ENCODE measurements at places on chromosomes 5 and 9.

- DNase-seq: no peak
These were observed 74.9 kb upstream of the OTULINL start for GRCh38 chr5:14506661-14507060.

- DNase-seq: no peak
These were observed 21.0 kb upstream of the ERAP2 start for GRCh38 chr5:96855031-96855872.

- no peak for DNase-seq
These were observed 88.3 kb downstream of the PIK3R1 start for GRCh38 chr5:68303754-68304420.

GRCh38 chr5:127041571-127041970, 11.2 kb upstream of the MARCHF3 start:
- DNase-seq: peak; percentile 31

DNA sequence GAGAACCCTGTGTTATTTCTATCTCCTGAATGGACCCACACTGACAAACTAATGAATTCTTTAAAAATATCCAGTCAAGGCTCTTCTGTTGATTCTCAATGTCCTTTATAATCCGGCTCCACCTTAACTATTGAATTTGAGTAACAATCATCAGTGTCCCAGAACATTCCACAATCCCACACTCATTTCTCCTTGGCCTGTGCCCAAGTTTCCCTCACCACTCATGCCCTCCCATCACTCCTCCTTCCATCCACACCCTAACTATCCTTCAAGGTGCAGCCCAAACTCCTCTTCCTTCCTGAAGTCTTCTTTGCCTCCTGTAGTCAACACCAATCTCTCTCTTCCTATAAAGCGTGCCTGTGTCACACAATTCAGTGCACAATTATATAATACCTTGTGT, 106.1 kb downstream of the NUDT12 start:
- no peak for DNase-seq

GRCh38 chr9:88173378-88173999, 35.2 kb upstream of the SPATA31C2 start:
- DNase-seq: peak; percentile 61

DNA sequence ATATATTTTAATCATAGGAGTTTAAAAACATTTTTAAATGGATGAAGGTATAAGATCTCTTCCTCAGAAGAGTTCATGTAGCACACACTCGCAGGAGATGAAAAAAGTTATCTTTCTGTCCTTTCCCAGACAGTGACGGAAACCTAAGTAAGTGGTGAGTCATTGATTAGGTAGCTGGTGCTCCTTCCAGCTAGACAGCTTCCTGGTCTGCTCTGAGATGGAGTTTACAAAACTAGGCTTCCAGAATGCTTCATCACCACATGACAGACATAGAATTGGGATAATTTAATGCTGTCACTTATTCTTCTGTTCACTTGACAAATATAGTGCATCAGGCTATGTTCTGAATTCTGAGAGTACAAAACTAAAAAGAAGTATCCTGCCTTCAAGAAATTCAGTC, 2393.0 kb upstream of the C9orf72 start:
- DNase-seq: no peak

DNA sequence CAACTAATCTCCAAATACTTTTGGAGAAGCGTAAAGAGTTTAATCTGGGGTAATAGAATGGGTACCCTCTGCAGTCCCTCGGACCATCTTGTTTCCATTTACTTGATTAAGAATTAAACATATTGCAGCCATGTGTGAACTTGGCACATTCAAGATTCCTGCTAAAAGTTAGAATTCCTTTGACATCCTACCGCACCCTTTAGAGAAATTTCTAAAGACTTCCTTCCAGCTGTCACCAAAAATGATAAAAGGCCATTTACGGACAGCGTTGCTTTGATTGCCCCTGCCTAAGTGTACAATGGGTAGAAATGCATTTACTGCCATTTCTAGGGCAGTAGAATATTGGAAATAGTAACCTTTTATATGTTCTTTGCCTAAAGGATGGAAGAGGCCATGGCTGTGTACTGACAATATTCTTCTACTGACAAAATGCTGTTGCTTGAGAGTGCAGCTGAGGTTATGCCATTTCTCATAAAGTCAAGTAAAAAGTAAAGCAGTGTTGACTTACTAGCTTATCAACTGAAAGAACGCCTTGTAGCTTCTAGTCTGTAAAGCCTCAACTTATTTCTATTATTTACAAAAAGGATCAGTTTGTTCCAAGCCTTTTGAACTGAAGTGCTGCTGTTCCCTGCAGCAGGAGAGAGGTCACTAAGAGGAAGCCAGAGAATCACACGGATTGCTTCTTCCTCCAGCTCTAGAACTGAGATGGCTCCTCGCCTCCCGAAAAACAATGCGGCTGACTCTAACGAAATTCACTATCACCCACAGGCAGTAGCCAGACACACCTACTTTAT, 139.8 kb upstream of the BASP1 start:
- no peak for DNase-seq

GRCh38 chr9:37040508-37041127, 6.5 kb upstream of the PAX5 start:
- DNase-seq: no peak

- no peak for DNase-seq
These were observed 55.1 kb downstream of the ELOVL7 start for GRCh38 chr5:60788863-60789513.
